ENCODE measurements at places on chromosomes 7 and 10.

DNA sequence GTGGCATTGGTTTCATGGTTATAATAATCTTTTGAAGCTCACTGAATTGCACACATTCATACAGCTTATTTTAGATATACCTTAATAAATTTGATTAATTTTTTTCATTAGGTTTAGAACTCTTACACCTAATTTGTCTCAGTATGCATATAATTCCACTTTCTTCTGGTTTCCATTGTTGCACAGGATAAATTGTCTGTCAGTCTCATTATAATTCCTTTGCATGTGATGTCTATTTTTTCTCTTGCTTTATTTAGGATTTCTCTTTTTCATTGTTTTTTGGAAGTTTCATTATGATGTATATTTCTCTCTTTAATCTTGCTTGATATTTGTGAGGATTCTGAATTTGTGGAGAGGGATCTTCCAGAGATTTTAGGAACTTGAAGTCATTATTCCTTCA lies 84.7 kb downstream of the ARL5B start:
- DNase-seq: no peak

DNA sequence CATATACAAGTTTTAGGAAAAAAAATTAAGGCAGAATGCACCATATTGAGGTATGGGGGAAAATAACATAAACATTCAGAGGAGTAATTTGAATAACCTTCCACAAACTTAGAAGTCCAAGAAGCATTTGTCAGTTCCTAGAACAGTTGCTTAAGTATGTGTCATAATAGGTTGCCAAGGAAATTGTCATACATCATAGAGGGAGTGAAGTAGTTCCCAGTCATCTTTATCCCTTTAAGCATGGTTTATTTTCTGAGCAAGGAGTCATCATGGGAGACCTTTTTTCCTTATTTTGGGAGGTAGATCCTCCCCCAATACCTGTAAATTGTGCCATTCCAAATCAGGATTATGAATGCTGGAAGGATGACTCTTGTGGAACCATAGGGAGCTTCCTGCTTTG lies at the start of gene SSMEM1:
Gene SSMEM1 (plus strand): TSS at position 219 of the 400 bp plus-strand sequence. CDS start 51 bp downstream, at position 270.
- DNase-seq: no peak

DNA sequence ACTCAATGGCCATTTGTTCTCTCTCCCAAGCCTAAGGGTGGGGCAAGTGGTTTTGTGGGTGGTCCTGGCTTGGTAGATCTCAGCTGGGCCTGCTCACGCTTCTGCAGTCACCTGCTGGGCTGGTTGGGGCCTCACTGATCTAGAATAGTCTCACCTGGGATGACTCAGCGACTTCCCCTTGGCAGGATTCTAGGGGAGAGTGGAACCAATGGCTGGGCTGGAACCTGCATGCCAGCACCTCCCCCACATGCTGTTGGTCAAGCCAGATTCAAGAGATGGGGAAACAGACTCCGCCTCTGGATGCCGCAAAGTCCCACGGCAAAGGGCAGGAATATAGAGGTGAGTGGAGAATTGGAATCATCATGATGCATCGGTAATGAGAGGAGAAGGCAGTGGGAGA lies 292.9 kb upstream of the NPVF start:
- DNase-seq: no peak

DNA sequence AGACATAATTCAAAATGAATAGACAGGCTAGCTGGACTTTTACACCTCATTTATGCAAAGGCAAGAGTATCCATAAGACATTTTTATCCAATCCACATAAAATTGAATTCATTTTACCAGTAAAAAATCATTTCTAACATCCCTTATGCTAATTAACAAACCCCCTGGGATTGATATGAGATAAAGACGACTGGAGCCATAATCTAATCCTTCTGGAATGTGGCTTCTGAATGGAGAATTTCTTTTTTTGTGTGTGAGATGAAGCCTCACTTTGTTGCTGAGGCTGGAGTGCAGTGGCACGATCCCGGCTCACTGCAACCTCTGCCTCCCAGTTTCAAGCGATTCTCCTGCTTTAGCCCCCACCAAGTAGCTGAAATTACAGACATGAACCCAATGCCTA lies 90.4 kb downstream of the AKR1D1 start:
- no peak for DNase-seq

DNA sequence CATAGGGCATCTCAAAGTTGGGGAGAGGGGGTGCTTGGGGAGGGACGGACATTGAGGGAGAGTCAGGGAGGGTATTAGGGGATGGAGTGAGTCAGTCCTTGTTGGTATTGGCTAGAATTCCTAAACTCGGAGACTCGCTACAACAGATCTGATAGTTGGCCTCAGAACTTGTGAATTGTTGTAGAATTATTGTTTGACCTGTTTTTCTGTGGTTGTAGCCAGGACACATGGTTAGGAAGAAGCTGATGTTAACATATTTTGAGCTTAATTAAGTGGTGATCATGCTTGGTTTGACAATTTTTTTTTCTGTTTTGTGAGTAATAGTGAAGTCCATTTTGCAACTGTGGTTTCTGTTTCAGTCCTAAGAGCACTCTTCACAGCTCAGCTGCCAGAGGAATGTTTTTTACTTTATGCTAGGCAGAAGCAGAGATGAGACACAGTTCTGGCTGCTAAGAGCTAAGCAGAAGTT lies 1190.3 kb upstream of the C7orf33 start:
- no peak for DNase-seq

GRCh38 chr10:6871128-6871527 lies 291.1 kb upstream of the PRKCQ start:
- DNase-seq: no peak
